ENCODE measurements at places on chromosomes 7 and 10. TPM values are rescaled to one million over a fixed set of nuclear protein-coding genes. Genes with fewer than 3 reads are reported as not detected.

GRCh38 chr7:123148813-123149212 lies 51.0 kb downstream of the SLC13A1 start:
- no peak for DNase-seq

GRCh38 chr10:12634621-12634931 lies 285.2 kb downstream of the CAMK1D start:
- DNase-seq = no peak

DNA sequence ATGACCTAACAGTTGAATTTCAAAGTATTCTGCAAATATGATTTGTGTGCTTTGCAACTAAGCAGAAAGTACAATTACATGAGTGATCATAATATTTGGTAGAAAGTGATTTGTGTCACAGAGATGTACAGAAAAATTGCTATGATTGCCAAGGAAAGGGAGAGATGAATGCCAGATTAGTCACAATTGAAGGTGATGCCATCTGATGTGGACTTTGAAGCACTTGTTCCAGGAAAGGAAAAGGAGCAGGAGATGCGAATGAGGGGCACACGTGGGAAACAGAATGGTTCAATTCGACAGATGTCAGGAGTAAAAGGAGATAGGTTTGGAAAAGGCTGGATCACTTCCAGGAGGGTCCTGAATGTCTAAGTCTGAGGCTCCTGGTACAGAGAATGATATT lies 153.1 kb upstream of the LAMB4 start:
- no peak for DNase-seq

The CDH23 gene
- 4.3 TPM for total RNA-seq

The SEMA3E gene
- 5.4 TPM for total RNA-seq

Measured in GM23338 (cell line).